Activated T-cell treated with anti-CD3 and anti-CD28 coated beads, Interleukin-2, amount 50 U/mL, for 72 hours (primary cell): ENCODE measurements at places on chromosomes 4 and X. TPM values are rescaled to one million over a fixed set of nuclear protein-coding genes. Genes with fewer than 3 reads are reported as not detected.

PITX2 gene
- total RNA-seq: 0.31 TPM

GATB gene
- total RNA-seq: 19.5 TPM

CCNA2 gene
- total RNA-seq: 69.0 TPM

NEK1 gene
- total RNA-seq: 15.1 TPM

KLB gene
- not detected for total RNA-seq

GC gene
- total RNA-seq: not detected

SERTM2 gene
- not detected for total RNA-seq

PHF8 gene
- total RNA-seq: 59.7 TPM

CAPN6 gene
- not detected for total RNA-seq

PPA2 gene
- total RNA-seq: 74.7 TPM

DNA sequence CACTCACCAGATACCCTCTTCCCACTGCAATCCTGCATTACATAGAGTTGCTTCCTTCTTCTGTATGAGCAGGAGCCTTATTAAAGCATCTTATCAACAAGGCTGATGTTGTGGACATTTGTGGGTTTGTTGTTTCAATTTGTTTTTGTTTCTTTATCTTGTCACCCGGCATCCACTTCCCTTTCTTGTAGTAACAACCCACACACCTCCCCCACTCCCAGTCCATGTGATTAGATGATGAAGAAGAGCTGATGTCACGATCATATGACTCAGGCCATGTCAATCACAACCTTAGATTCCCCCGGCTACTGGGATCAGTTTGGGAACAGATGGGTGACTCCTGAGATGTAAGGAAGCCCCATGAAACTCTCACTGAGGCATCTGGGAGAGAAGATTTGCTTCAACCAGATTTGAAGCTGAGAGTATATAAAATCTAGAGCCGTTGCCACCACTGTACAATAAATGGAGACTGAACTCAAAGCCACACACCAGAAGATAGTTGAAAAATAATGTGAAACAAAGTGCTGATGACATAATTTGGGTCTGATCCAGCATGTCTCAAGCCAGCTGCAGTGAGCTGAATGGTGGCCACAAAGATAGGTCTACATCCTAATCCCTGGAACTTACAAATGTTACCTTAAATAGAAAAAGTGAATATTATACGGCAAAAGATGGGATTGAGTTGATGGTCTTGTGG lies 34.1 kb upstream of the SRD5A3 start:
- no peak for DNase-seq

DNA sequence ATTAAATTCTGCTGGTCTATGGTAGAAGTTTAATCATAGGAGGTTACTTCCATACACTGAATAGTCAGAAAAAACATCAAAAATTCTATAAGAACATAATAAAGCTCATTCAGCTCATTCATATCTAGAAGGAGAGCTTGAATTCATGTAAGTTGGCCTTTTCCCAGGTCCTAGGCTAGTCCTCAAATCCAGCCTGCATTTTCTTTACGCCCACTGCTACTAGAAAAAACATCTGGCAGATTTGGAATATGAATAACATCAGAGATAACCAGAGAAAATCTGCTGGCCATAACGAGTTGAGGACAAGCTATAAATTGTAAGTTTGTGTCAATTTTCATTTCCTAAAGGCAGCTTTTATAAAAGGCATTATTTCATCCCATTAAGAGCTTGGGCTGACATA lies 95.5 kb downstream of the MXRA5 start:
- no peak for DNase-seq

DNA sequence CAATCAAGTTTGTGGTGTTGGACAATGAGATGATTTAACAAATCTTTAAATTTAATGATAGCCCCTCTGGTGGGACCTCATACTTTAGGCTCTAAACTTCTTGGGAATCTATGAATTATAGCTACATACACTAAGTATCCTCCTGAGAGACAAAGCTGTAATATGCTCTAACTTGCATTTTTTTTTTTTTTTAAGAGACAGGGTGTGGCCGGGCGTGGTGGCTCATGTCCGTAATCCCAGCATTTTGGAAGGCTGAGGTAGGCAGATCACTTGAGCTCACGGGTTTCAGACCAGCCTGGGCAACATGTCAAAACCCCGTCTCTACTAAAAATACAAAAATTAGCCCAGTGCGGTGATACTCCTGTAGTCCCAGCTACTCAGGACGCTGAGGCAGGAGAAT lies 23.3 kb upstream of the COQ2 start:
- DNase-seq: no peak

DNA sequence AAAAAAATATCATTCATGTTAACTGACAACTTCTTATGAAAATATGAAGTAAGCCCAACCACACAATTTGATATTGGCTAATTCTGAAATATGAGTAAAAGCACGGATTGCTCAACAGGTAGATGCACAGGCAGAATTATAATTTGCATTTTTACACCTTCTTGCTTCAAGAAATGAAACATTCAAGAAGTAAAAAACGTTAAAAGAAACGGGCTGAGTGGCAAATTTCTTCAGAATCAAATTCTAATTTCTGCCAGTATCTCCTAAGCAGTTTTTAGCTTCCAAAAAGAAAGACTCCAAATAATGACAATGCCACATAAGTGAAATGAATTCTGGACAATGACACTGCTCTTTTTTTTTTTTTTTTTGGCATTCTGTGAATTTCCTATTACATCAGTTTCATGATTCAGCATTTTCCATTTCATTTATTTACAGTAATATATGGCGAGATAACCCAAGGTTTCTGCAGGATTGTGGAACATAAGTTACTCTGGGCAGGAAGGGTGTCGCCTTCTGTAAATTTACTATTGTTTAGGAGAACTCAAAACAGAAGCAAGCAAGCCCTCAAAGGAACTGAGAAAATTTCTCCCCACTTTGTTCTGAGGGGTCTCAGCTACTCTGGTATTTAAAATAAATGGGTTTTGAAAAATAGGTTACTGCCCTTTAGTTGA lies 1.4 kb downstream of the SEL1L3 start:
- DNase-seq: no peak

GRCh38 chr4:138903185-138903584 lies 112.4 kb upstream of the NOCT start:
- no peak for DNase-seq

- no peak for DNase-seq
Measured at GRCh38 chr4:11263208-11263607, 165.5 kb downstream of the HS3ST1 start.

- peak; percentile 7 for DNase-seq
Measured at GRCh38 chrX:103157496-103158316, 57.2 kb upstream of the BEX4 start.

- no peak for DNase-seq
Measured at GRCh38 chrX:68658530-68658929, 11.1 kb downstream of the STARD8 start.

DNA sequence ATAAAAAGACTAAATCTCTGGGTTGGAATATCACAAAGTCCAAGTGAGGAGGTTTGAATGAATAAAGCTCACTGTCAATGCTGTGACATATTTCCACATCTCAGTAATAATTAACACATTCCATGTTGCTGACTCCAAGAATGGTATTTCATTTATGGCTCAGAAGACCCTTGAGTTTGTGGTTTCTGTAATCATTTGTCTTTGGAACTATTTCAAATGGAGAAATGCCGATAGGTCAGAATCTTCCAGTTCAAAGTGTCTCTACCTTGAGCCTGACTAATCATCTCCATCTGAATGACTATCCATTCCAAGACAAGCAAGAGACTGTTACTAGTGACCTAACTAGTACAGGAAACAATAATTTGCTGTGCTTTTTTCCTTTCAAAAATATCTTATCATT lies 24.2 kb upstream of the SLC2A9 start:
- DNase-seq: no peak

- DNase-seq: no peak
Measured at GRCh38 chr4:104205116-104205515, 289.6 kb downstream of the CXXC4 start.

- DNase-seq: no peak
Measured at GRCh38 chr4:99587803-99588202, 13.2 kb downstream of the MTTP start.

- peak; percentile 70 for DNase-seq
Measured at GRCh38 chrX:102515975-102516941, at the start of gene TMSB15A. TSS of gene TMSB15A (minus strand) at chrX:102516739.

DNA sequence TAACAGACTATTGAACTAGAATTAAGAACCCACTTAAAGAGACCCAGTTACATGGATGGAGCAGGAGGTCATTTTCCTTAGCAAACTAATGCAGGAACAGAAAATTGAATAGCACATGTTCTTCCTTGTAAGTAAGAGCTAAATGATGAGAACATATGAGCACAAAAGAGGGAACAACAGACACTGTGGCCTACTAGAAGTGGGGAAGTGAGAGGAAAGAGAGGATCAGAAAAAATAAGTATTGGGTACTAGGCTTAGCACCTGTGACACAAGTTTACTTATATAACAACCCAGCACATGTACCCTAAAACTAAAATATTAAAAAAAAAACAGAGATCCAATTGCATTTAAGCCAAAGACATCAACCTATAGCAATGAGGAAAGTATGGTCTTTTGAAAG lies 26.2 kb downstream of the ARAP2 start:
- no peak for DNase-seq

DNA sequence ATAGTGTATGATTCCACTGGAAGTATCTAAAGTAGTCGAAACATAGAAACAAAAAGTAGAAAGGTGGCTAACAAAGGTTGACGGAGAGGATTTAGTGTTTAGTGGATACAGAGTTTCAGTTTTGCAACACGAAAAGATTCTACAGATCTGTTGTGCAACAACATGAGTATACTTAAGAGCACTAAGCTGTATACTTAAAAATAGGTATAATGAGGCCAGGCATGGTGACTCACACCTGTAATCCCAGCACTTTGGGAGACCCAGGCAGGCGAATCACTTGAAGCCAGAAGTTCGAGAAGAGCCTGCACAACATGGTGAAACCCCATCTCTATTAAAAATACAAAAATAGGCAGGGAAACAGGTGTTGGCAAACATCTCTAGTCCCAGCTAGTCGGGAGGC lies 7.9 kb upstream of the ATRX start:
- no peak for DNase-seq
